ENCODE measurements at places on chromosomes 12 and 14. TPM values are rescaled to one million over a fixed set of nuclear protein-coding genes. Genes with fewer than 3 reads are reported as not detected.

Gene METTL1
- 24.5 TPM for total RNA-seq

Gene RDH12
- total RNA-seq, result not detected

Gene DAO
- total RNA-seq, result not detected

- H3K4me3 ChIP-seq, result no peak overlapping the region
- no peaks in the 10 kb centered on the region for H3K36me3 ChIP-seq
- no peak overlapping the region for H3K27ac ChIP-seq
- DNase-seq, result no peak
- no peaks in the 10 kb centered on the region for H3K4me1 ChIP-seq
These were observed 260.9 kb downstream of the KSR2 start for GRCh38 chr12:117707861-117708260.

- no peaks in the 10 kb centered on the region for H3K36me3 ChIP-seq
- H3K27ac ChIP-seq, result no peak overlapping the region
- no peak for DNase-seq
- H3K4me1 ChIP-seq, result no peaks in the 10 kb centered on the region
- H3K27me3 ChIP-seq, result no peaks in the 10 kb centered on the region
- H3K4me3 ChIP-seq, result no peak overlapping the region
These were observed 24.3 kb upstream of the SLC38A2 start for GRCh38 chr12:46396826-46397225.

- no peak overlapping the region for H3K4me3 ChIP-seq
- peaks cover 16% of the 10 kb centered on the region for H3K4me1 ChIP-seq
- H3K27ac ChIP-seq, result no peak overlapping the region
- H3K36me3 ChIP-seq, result no peaks in the 10 kb centered on the region
These were observed 123.5 kb upstream of the ATF1 start for GRCh38 chr12:50640321-50640939.

DNA sequence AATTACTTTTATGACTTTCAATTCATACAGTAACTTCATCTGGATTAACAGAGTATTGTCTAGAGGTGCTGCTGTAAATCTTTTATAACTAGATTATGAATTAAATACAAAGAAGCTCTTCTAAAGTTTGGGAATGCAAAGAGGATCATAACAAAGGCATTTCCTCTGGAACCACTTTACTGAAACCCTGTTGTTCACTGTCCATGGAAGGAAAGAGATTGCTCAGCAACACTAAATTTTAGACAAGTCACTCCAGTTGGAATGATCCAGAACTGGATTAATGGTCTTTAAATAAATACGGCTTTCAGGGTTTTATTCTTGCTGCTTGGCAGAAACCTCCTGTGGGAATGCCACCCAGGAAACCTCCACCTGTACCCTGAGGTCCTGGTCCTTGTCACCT, 250.6 kb downstream of the KSR2 start:
- no peak overlapping the region for H3K4me3 ChIP-seq
- H3K36me3 ChIP-seq, result no peaks in the 10 kb centered on the region
- H3K27ac ChIP-seq, result no peak overlapping the region
- H3K4me1 ChIP-seq, result no peaks in the 10 kb centered on the region

DNA sequence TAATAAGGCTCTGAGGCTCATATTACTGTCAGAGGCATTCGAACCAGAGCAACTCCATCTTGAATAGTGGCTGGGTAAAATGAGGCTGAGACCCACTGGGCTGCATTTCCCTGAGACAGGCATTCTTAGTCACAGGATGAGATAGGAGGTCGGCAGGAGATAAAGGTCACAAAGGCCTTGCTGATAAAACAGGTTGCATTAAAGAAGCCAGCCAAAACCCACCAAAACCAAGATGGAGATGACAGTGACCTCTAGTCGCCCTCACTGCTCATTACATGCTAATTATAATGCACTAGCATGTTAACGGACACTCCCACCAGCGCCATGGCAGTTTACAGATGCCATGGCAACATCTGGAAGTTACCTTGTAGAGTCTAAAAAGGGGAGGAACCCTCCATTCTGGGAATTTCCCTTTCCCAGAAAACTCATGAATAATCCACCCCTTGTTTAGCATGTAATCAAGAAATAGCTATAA, 18.1 kb upstream of the PRICKLE1 start:
- no peaks in the 10 kb centered on the region for H3K4me1 ChIP-seq
- no peak overlapping the region for H3K4me3 ChIP-seq
- no peak overlapping the region for H3K27ac ChIP-seq
- no peak for DNase-seq

DNA sequence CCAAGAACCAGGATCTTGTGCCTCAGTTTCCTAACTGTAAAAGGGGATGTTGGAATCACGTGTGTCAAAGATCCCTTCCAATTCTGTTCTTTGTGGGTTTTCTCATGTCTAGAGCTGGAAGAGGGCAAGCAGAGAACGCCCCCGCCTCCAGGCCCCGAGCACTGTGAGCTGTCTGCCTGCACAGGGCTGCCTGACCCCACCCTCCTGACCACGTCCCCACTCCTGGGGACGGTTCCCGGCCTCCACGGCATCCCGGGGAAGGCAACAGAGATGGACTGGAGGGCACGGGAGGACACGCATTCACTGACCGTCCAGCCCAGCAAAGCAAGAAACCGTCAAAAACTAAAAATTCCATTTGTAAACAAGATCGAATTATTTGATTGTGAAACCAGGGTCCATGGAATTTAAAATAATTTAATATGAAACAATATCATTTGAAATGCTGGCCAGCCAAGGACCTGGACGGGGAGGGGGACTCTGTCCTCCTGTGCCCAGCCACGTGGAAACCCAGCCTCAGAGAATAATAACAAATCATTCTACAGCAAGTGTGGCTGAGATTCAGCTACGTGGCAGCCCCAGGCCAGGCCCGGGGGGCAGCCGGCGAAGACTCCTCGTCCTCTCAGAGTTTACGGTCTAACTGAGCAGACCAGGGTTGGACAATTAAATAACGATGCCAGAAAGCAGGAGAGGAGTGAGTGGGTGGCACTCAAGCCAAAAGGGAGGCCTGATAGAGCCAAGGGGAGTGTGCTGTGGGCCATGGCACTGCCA, 87.3 kb upstream of the DIO3 start:
- H3K27ac ChIP-seq, result no peak overlapping the region
- H3K4me3 ChIP-seq, result no peak overlapping the region
- DNase-seq, result peak; percentile 18
- H3K27me3 ChIP-seq, result no peaks in the 10 kb centered on the region
- no peaks in the 10 kb centered on the region for H3K4me1 ChIP-seq

DNA sequence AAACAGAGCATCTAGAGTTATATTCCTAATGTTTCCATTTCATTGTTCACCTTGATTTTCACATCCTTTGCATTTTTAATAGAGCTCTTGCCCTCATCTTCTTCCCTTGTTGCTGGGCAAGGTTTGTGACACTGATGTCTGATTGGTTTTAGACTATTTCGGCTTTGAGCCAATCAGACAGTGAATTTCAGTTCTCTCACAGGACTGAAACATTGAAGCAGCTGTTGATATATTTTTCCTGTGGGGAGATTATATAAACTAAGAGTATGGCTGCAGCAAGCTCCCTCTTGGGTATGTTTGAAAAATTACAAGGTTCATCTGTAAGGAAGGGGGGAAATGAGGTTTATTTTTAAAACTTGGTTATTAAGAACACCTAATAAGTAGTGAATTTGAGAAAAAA, 51.2 kb downstream of the ATF7IP start:
- H3K27ac ChIP-seq, result peak overlapping the region; percentile 21
- DNase-seq, result no peak
- peaks cover 38% of the 10 kb centered on the region for H3K4me1 ChIP-seq
- H3K4me3 ChIP-seq, result no peak overlapping the region
- no peaks in the 10 kb centered on the region for H3K36me3 ChIP-seq

DNA sequence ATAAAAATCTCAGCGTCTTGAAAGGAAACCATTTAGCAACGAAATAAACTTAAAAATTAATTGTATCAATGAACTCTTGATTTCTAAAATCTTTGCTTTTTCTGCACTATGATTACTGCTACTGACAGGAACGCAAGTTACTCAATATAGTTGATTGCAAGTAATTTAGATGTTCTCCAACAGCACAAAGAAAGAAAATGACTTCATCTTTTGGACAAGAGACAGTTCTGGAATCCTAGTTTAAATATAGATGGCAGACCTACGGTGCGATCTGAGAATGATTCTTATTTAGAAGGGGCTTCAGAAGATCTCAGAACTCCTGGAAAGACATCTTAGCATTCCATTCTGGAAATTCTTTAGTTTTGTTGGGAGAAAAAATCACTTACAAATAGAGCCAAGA, 1.4 kb upstream of the SUDS3 start:
- no peaks in the 10 kb centered on the region for H3K36me3 ChIP-seq
- no peak overlapping the region for H3K27ac ChIP-seq
- H3K4me3 ChIP-seq, result no peak overlapping the region

GRCh38 chr14:101340556-101340955, 220.7 kb upstream of the DIO3 start:
- DNase-seq, result no peak
- H3K27me3 ChIP-seq, result no peaks in the 10 kb centered on the region
- H3K36me3 ChIP-seq, result no peaks in the 10 kb centered on the region
- no peaks in the 10 kb centered on the region for H3K4me1 ChIP-seq
- no peak overlapping the region for H3K27ac ChIP-seq

GRCh38 chr12:53231921-53232645, at the start of gene RARG:
Gene RARG, minus strand, starts transcription at chr12:53232209. Its CDS starts 4,664 bp downstream, at chr12:53227545.
- H3K27me3 ChIP-seq, result no peaks in the 10 kb centered on the region
- peaks cover 32% of the 10 kb centered on the region for H3K4me1 ChIP-seq
- DNase-seq, result peak; percentile 88

DNA sequence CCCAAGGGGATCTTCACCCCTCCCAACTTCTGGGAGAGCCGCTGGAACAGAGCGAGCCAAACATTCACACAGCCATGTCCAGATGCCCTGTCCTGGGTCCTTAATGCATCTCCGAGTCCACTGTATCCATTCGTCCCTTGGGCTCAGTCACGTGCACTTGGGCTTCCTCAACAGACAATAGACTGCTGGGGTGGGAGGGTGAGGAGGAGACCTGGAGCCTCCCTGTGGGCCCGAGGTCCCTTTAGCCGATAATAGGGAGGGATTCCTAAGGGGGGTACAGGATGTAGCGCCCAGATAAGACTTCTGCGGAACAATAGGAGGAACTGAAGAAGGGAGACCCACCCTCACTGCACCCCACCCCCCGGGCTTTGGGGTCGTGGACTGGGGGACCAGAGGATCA, 6.7 kb downstream of the ARHGEF25 start:
- H3K4me1 ChIP-seq, result peaks cover 6% of the 10 kb centered on the region
- H3K27me3 ChIP-seq, result peaks cover 23% of the 10 kb centered on the region
- H3K4me3 ChIP-seq, result no peak overlapping the region
- no peak overlapping the region for H3K27ac ChIP-seq
- no peaks in the 10 kb centered on the region for H3K36me3 ChIP-seq
- DNase-seq, result no peak

GRCh38 chr12:54412786-54413185, 6.3 kb downstream of the ITGA5 start:
- peak overlapping the region; percentile 66 for H3K27ac ChIP-seq
- peaks cover 7% of the 10 kb centered on the region for H3K36me3 ChIP-seq
- H3K27me3 ChIP-seq, result no peaks in the 10 kb centered on the region
- DNase-seq, result no peak
- no peaks in the 10 kb centered on the region for H3K4me1 ChIP-seq

DNA sequence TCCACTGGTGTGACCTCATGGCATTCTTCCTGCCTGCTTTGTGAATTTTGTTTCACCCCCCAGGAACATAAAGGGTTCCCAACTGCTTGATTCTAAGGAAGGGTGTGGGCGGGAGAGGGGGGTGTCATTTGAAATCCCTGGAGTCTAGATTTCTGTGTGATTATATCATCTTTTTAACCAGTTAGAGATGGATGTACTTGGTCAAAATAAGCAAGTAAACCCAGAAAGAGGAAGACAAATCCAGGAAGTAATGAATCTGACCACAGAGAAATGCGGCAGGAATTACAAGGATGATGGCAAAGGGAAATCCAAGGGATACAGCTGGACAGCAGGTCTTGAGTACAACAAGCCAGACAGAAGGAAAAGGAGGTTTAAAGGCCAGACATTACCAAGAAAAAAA, 38.9 kb downstream of the DMAC2L start:
- no peak overlapping the region for H3K27ac ChIP-seq
- DNase-seq, result no peak
- peaks cover 10% of the 10 kb centered on the region for H3K4me1 ChIP-seq
- no peaks in the 10 kb centered on the region for H3K36me3 ChIP-seq

DNA sequence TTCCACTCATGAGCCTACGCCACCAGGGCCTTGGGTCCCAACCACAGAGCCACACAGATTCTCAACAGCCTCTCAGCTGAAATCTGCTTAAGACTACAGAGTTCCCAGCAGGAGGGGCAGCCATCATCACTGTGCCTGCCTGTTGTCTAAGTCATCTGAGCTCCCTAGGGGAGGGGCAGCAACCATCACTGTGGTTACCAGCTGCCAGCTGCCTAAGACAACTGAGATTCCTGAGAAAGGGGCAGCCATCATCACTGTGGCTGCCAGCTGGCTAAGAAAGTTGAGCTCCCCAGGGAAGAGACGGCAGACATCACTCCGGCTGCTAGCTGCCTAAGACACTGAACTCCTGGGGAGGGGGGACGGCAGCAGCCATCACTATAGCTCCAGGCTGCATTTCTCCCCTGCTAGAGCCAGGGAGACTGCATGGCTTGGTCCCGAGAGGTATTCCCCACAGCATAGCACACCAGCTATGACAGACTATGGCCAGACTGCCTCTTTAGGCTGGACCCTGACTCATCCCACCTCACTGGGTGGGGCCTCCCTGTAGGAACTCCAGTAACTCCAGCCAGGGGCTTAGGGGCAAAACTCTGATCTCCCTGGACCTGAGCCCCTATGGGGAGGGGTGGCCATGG, 37.2 kb upstream of the C14orf132 start:
- DNase-seq, result no peak
- no peak overlapping the region for H3K27ac ChIP-seq
- H3K4me3 ChIP-seq, result no peak overlapping the region
- no peaks in the 10 kb centered on the region for H3K36me3 ChIP-seq
- H3K4me1 ChIP-seq, result no peaks in the 10 kb centered on the region

GRCh38 chr14:78469947-78470346, 299.8 kb downstream of the NRXN3 start:
- H3K4me3 ChIP-seq, result no peak overlapping the region
- no peak overlapping the region for H3K27ac ChIP-seq
- no peak for DNase-seq
- no peaks in the 10 kb centered on the region for H3K27me3 ChIP-seq
- H3K4me1 ChIP-seq, result no peaks in the 10 kb centered on the region

GRCh38 chr12:6280672-6281071, 29.8 kb upstream of the PLEKHG6 start:
- H3K4me3 ChIP-seq, result no peak overlapping the region
- no peak for DNase-seq
- H3K4me1 ChIP-seq, result peaks cover 43% of the 10 kb centered on the region
- H3K27ac ChIP-seq, result peak overlapping the region; percentile 59
- no peaks in the 10 kb centered on the region for H3K27me3 ChIP-seq
- H3K36me3 ChIP-seq, result no peaks in the 10 kb centered on the region

Measured in thyroid gland (tissue), 4 donors.